T-helper 9 cell (primary cell): ENCODE measurements at places on chromosomes 1 and 21.
A peak's percentile ranks its signal among the peaks of the same experiment; 100 is the strongest.

GRCh38 chr1:64744492-64745180, at the start of gene RAVER2:
Gene RAVER2 (plus strand): TSS chr1:64745075. CDS start chr1:64745173, 98 bp downstream.
- peak; percentile 56 for DNase-seq

GRCh38 chr1:54436826-54437225, 30.6 kb upstream of the SSBP3 start:
- DNase-seq, result no peak

GRCh38 chr1:229270547-229271447, at the start of gene RAB4A:
Gene RAB4A (plus strand): TSS chr1:229271111. CDS start chr1:229271340, 229 bp downstream.
- peak; percentile 53 for DNase-seq

GRCh38 chr1:66316464-66317247, 217.3 kb upstream of the SGIP1 start:
- no peak for DNase-seq

DNA sequence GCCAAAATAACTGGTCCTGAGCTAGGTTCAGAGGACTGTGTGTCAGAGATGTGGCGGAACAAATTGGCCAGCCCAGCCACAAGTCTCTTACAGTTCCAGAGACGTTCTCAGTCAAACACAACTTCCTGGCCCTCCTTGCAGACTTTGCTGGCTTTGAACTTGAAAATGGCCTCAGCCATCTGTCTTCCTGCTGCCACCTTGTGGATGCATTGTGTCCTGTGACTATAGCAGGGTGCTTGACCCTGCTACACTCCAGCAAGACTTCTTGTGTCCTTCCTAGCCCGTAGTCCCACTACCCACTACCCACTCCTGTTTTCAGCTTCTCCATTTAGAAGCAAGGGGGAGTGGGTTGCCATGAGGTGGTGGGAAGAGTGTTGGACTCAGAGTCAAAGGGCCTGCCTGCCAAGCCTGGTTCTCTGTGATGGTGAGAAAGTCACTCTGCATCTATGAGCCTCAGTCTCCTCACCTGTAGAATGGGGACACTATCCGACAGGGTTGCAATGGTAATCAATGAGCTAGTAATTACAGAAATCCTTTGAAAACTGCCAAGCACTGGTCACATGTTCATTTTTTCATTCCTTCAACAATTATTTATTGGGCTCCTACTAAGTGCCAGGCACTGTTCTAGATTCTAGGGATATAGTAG, 109.9 kb downstream of the IGSF21 start:
- no peak for DNase-seq

GRCh38 chr1:67747671-67748546, 62.9 kb downstream of the GADD45A start:
- no peak for DNase-seq
